ENCODE measurements at places on chromosomes 5 and 9. TPM values are rescaled to one million over a fixed set of nuclear protein-coding genes. Genes with fewer than 3 reads are reported as not detected.

NKD2 gene
- total RNA-seq = not detected

KCNMB1 gene
- 1.1 TPM for total RNA-seq

C9orf152 gene
- total RNA-seq = not detected

GRXCR2 gene
- total RNA-seq = not detected

NUDCD2 gene
- 9.7 TPM for total RNA-seq

SV2C gene
- not detected for total RNA-seq

PDE6A gene
- total RNA-seq = not detected

OR2K2 gene
- not detected for total RNA-seq

SPINK4 gene
- total RNA-seq = not detected

TAF1L gene
- total RNA-seq = under 0.01 TPM

SLC4A9 gene
- not detected for total RNA-seq

PLPPR1 gene
- total RNA-seq = 1.1 TPM

HRCT1 gene
- 2.0 TPM for total RNA-seq

CMYA5 gene
- 0.13 TPM for total RNA-seq

NUTM2F gene
- total RNA-seq = not detected

TIMD4 gene
- not detected for total RNA-seq

RNF20 gene
- total RNA-seq = 24.3 TPM

ABCA1 gene
- total RNA-seq = 5.4 TPM

MARCHF11 gene
- total RNA-seq = not detected

PCDHA12 gene
- under 0.01 TPM for total RNA-seq

GARNL3 gene
- 8.3 TPM for total RNA-seq

PGM5 gene
- 0.93 TPM for total RNA-seq

EIF4E1B gene
- total RNA-seq = not detected

ZSWIM6 gene
- total RNA-seq = 44.1 TPM

EDIL3 gene
- total RNA-seq = 5.3 TPM

SWI5 gene
- 26.3 TPM for total RNA-seq

SPATA31A3 gene
- total RNA-seq = not detected

SPATA31D4 gene
- not detected for total RNA-seq

LOX gene
- total RNA-seq = 62.9 TPM

OR1L1 gene
- total RNA-seq = not detected

CDH10 gene
- under 0.01 TPM for total RNA-seq

ADAMTS13 gene
- total RNA-seq = 0.57 TPM

GMCL2 gene
- total RNA-seq = not detected

ARRDC3 gene
- 69.3 TPM for total RNA-seq

LECT2 gene
- not detected for total RNA-seq

DOCK8 gene
- 0.80 TPM for total RNA-seq

ANKRD18B gene
- total RNA-seq = 4.7 TPM

GFPT2 gene
- 0.43 TPM for total RNA-seq

EGFL7 gene
- total RNA-seq = 489 TPM

LCNL1 gene
- total RNA-seq = not detected

MVB12B gene
- 3.5 TPM for total RNA-seq

RASGEF1C gene
- total RNA-seq = not detected

THBS4 gene
- not detected for total RNA-seq

FER gene
- 37.9 TPM for total RNA-seq

ARHGEF37 gene
- total RNA-seq = 8.0 TPM

PURA gene
- total RNA-seq = 20.3 TPM

BAAT gene
- 0.07 TPM for total RNA-seq

LCN12 gene
- total RNA-seq = not detected

C5orf58 gene
- total RNA-seq = not detected

HTR4 gene
- total RNA-seq = 0.07 TPM

FRMD3 gene
- total RNA-seq = 24.6 TPM

FKTN gene
- 49.6 TPM for total RNA-seq

TAF11L5 gene
- total RNA-seq = not detected

TYRP1 gene
- 0.66 TPM for total RNA-seq
